HEK293T (cell line): ENCODE measurements at places on chromosomes 5 and 9.
A peak's percentile ranks its signal among the peaks of the same experiment; 100 is the strongest.

GRCh38 chr5:2865856-2866255 is 114.4 kb upstream of the IRX2 start:
- DNase-seq: no peak

GRCh38 chr5:149956685-149957084 is 3.9 kb upstream of the SLC26A2 start:
- no peak for DNase-seq

DNA sequence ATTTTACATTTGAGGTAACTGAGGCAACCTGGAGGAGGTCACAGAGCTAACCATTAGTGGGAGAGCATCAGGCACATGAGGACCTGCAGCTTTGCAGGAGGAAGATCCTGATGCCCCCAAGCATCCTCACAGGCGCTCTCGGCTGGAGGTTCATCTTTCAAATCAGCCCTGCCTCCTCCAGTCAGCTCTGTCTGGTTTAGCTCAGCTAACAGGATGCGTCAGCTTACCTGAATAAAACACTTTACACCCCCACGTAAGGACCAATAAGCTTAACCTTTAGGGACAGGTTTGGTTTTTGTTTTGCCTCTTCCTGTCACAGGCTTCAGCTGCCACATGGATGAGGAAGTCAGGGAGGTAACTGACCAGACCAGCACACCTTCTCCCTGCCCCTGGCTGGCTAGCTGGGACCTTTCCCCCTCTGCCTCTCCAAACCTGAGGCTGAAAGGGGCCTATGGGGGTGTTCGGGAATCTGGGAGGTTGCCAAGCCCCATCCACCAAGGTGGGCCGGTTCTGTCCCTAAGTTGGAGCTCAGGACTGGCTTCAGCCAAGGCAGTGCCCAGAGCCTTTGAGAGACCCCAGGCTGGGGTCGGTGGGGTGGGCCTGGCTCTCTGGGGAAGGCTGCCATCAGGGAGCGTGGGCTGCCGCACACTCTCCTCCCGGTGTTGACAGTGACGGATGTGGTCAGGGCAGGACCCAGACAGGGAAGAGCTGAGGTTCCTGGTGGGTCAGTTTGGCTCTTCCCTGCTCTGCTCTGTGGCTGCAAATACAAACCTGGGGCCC is 20.0 kb upstream of the FCN1 start:
- DNase-seq: no peak

DNA sequence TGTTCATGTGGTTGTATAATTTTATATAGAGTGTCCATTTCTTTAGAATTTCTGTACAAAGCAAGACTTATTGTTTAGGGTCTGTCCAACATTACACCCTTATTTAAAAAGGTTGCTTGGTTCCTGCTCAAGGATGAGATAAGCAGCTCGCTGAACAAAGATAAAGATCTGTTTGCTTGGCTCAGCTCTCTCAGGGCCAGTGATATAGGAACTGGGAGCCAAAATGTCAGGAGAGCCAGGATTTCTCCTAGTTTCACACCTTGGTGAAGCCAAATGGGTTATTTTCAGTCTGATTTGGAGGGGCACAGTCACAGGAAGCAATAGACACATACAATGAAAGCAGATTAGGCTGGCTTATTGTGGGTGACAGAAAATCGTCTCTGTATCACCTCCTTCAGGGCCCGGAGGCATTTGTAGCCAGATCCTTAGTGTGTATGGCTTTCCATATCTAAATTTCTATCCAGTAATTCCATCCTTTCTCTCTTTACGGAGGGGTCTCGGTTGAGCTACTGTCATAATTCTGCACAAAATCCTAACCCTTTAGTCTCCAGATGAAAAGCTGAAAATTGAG is 396.4 kb downstream of the TMEM232 start:
- DNase-seq: no peak

GRCh38 chr5:31936683-31937082 is 237.4 kb downstream of the GOLPH3 start:
- no peak for DNase-seq

DNA sequence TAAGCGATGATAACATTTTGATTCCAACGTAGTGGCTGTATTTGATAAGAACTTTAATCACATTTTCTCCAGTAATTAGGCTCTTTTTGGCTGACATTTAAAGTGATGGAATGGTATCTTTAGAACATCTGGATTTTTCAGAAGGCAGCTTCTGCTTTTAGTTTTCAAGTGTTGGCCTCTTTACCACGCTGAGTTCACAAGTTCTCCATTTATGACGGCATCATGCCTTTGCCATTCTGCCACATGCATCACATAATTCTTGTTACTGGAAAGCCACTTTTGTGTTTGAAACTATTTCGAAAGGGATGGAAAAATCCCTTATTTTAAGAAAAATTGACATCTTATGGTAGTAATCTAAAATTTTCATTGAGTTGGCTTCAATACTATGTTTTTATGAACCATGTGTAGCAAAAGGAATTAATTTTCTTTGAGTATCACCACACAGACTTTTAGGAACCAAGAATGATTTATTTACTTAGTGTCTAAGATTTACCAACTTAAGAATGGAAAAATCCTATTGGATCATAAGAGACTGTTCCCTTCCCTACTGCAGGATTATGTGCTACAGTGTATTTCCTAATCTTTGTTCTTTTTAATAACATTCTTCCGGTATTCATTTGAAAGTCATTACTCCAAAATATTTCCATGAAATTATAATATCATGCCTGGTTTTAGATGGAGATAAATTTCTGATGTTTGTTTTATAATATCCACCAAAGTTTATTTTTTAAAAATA is 344.2 kb downstream of the ADGRV1 start:
- no peak for DNase-seq

DNA sequence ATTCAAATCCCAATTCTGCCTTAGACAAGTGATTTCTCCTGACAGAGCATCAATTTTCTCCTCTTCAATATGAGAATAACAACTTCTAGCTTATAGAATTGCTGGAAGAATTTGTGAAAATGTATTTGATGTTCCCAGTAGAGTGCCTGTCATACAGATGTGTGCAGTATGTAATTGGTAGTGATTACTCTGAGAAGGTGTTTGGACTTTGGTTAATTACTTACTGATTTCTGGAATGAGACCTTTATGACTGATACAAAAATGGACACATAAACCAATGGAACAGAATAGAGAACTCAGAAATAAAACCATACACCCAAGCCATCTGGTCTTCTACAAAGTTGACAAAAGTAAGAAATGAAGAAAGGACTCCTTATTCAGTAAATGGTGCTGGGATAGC is 101.9 kb upstream of the TRIM32 start:
- no peak for DNase-seq

- no peak for DNase-seq
These were observed 159.7 kb upstream of the VLDLR start for GRCh38 chr9:2461892-2462291.

GRCh38 chr5:14928661-14929060 is 57.1 kb upstream of the ANKH start:
- DNase-seq: no peak

GRCh38 chr5:149002053-149002452 is 60.8 kb downstream of the SH3TC2 start:
- DNase-seq: no peak

DNA sequence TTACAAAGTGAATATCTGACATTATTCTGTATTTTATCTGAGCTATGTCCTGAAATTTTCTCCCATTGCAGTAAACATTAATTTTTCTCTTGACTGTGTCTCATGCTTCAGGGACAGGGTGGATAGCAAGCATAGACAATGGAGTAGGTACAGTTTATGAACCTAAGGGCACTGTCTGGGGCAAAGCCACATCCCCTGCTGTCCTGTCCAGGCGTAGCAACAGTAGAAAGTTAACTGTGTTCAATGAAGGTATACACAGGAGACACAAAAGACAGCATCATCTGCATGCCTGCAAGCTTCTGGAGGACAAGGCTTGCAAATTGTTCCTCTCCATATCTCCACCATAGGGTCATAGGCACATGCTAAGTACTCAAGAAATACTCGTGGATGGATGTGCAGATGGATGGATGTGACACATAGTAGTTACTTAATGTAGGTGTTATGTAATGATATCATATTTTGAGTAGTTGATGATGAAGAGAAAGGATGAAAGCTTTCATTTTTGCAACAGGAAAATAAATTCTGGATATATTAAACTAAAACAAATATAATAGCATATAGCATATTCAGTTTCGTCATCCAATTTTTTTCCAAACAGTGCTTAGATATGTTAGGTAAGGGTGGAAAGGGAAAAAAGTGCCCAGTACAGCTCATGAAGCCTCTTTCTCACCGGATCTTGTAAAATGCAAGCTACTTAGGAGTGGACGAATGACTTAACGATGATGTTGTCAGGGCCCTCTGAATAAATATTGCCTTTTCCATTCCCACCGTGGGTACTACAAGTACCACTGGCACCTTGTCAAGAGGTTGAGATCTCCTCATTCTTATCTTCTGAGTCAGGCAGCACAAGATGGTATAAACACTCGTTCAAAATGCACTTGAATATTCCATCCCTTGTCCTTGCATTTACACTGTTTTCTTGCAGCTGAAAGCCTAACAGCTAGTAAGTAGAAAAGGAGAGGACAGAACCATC is 19.9 kb upstream of the ZSWIM6 start:
- no peak for DNase-seq

GRCh38 chr5:102886586-102886985 is 131.5 kb downstream of the PAM start:
- DNase-seq: no peak

- peak; percentile 60 for DNase-seq
These were observed 16.8 kb upstream of the DAB2IP start for GRCh38 chr9:121634329-121635261.
